ENCODE measurements at places on chromosomes 6 and 20.

- no peak for DNase-seq
These were observed 137.2 kb downstream of the DLL1 start for GRCh38 chr6:170153436-170154319.

GRCh38 chr6:133300896-133301295 is 59.7 kb downstream of the EYA4 start:
- no peak for DNase-seq

GRCh38 chr6:40258531-40258930 is 324.3 kb upstream of the MOCS1 start:
- DNase-seq, result no peak

GRCh38 chr6:168525926-168526630 is 85.1 kb downstream of the SMOC2 start:
- no peak for DNase-seq

DNA sequence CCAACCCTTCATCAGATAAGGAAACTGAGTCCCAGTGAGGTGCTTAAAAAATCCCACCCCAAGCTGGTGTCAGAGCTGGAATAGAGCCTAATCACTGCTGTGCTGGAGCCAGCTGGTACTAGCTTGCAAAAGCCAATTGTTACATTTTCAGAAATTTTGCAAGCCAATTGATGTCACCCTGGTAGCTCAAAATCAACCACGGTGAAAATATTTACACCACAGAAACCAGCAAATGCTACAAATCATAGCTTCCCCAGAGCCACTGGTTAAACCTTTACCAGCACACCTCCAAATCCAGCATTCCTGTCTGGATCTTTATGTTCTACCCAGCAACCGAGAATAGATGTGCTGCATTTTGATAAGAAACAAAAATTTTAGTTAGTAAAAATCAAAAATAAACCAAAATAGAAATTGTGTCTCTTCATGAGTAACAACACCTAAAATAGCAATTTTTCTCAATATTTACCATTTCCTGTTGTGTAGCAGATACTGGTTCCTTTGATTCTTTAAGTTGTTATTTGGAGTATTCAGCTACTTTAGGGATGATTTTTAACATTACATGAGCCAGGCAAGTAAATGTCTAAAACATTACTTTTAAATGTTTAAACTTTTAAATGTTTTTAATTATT is 7.2 kb upstream of the LCA5 start:
- DNase-seq, result no peak

DNA sequence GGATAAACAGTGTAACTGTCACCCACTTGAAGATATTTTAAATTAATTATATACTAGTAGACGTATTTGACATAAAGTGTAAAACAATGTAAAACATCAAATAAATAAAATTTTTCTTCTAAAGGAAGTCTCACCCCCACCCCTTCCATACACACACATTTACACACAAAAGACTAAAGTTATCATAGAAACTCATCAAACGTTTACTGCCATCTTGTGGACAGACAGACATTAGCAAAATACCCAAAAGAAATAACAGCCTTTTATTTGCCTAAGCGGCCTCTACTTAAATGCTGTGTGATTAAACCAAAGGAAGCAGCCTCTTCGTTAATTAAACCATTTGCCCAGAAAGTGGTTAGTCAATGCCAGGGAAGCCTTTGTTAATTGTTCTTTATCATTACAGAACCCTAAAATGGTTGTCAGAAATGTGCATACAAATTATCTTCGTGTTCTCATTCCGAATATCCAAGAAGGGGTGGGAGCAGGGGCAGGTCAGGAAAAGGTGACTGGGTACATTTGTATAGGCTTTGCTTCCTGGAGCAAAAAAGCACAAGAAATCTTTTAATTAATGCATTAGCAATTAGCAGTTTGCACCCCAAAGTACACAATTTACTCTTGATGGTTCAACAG is 176.2 kb upstream of the SASH1 start:
- peak; percentile 12 for DNase-seq

DNA sequence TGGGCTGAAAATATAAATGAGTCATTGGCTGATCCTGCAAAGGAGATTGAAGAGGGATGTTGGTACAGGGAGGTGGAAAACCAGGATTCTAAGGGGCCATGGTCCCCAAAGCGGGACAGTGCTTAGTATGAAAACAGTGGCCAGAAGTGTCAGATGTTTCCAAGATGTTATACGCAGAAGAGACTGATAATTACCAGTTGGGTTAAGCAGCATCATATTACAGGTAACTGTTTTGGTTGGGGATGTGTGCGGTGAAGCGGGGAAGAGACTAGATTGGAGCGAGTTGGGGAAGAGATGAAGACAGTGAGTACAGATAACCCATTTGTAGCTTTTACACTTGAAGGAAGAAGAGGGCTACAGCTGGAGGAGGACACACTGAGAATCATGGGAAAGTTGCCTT is 80.8 kb downstream of the PLEKHG1 start:
- DNase-seq, result no peak

DNA sequence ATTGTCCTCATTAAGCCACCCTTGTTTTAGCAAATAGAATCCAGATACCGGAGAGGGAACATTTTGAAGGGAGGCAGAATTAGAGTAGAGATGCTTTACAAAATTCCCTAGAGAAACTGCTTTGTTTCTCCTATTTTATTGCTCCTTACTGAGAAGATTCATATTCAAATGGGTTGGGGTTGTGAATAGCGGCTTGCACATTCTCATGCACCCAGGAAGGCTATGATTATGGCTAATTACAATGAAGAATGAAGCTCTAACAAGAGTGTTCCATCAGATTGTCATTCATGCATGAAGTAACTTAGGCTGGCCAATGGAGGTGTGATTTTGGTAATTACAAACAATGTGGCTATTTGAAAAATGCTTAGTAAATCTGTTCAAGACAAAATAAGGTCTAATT is 129.6 kb downstream of the PACRG start:
- no peak for DNase-seq

DNA sequence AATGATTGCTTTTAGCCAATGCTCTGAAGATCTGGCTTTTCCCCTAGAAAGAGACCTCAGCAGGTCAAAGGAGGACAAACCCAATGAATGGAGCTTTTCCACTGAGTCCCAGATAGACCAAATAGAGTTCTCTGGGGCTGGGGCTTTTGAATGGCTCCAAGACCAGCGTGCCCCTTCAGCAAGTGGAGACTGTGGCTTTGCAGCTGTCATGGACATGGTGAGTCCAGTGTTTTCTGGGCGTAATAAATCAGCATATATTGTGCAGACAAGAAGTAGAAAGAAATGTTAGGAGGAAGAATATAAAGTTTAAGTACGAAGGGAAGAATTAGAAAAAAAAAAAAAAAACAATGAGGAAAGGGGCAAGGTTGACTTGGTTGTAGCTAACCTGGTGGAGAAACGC is 28.1 kb downstream of the ULBP1 start:
- DNase-seq, result no peak

GRCh38 chr6:108565091-108565766 is 4.5 kb downstream of the FOXO3 start:
- no peak for DNase-seq

DNA sequence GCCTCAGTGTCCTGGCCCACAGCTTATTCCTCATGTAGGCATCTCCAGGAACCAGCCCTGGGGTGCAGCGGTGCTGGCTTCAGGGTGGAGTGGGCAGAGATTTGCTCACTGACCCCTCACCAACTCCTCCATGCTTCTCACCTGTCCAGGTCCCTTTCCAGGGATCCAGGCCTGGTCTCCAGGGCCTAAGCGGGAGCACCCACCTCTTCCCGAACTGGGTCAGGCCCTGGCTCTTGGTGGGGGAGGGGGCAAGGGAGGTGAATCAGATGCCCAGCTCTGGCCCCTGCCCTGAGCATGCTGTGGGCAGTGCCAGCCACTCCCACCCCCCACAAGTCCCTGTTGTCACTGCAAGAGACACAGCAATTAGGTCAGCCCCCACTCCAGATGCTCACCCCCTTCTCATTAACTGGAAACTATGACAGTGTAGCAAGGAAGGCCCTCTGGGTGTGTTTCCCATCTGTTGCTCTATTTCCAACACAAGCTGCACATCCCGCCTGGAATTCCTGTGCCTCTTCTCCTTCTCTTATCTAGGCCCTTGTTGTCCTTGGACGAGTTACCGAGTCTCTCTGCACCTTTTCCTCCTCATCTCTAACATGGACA is 37.0 kb downstream of the MDFI start:
- DNase-seq, result no peak

DNA sequence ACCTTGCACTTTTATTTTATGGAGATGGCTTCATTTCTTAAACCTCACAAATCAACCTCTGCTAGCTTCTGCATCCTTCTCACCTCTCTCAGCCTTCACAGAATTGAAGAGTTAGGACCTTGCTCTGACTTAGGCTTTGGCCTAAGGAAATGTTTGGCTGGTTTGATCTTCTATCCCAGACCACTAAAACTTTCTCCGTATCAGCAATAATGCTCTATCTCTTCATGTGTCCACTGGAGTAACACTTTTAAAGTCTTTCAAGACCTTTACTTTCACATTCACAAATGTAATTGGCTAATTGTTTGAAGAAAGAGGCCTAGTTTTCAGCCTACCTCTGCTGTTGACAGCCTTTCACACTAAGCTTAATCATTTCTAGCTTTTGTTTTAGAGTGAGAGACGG is 212.9 kb downstream of the TTLL2 start:
- no peak for DNase-seq

GRCh38 chr6:147238164-147238563 is 33.9 kb downstream of the STXBP5 start:
- DNase-seq, result no peak

- DNase-seq, result no peak
These were observed 545.1 kb upstream of the GJE1 start for GRCh38 chr6:141587482-141588266.

DNA sequence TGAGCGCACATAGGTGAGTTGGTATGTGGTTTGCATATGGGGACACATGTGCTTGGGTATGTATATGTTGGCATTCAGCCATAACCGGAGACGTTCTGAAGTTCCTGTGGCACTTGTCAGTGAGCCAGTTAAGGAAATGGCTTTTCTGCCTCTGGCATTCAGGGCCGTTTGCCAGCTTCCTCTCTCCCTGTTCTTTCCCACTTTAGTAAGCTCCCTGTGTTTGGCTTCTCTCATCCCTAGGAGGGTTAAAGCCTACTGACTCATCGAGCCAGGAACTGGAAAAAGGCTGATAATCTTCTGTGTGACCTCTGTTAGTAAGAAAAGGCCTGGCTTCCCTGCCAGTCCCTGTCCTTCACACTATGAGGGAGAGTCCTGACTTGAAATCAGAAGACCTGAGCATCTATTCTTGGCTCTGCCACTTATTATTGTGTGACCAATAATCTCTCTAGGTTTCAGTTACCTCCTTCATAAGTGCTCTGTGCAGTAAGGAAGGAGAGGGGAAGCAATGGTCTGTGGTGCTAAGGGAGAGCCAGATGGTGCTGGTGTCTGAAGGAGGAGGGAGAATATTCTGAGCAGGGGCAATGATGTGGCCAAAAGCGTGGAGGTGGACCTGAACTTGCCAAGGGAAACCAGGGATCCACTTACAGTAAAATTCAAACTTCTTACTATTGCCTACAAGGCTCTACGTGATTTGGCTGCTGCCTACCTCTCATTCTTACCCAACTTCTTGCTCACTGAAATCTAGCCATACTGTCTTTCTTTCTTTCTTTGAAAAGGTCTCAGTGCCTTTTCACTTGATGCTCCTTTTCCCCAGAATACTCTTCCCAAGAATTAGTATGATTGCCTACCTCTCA is 31.4 kb downstream of the ACSS2 start:
- DNase-seq, result no peak

GRCh38 chr20:7883741-7884140 is 56.5 kb downstream of the HAO1 start:
- no peak for DNase-seq

DNA sequence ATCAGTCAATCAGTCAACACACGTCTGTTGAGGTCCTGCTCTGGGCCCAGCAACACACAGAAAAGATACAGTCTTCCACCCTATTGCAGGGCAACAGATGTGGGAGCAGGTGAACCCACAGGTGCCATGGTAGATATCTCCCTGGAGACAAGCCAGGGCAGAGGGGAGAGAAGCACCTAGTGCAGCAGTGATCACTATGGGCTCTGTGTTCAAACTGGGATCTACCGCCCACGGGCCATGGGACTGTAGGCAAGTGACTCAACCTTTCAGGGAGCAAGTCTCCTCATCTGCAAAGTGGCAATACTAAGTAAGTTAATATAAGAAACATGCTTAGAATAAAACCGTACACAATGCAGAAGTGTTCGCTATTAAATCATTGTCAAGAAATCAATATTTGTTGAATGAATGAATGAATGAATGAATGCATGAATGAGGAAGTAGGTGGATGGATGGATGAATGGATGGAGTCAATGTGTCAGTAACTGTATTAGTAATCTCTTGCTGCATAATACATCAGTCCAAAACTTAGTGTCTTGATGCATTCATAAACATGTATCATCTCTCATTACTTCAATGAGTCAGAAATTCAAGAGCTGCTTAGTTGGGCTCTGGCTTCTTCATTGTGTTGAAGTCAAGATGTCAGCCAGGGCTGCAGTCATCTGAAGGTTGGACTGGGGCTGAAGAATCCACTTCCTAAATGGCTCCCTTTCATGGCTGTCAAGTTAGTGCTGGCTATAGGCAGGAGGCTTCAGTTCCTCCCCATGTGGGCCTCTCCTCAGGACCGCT is 31.9 kb upstream of the NFATC2 start:
- no peak for DNase-seq

GRCh38 chr6:141475259-141475658 is 657.5 kb upstream of the GJE1 start:
- no peak for DNase-seq

DNA sequence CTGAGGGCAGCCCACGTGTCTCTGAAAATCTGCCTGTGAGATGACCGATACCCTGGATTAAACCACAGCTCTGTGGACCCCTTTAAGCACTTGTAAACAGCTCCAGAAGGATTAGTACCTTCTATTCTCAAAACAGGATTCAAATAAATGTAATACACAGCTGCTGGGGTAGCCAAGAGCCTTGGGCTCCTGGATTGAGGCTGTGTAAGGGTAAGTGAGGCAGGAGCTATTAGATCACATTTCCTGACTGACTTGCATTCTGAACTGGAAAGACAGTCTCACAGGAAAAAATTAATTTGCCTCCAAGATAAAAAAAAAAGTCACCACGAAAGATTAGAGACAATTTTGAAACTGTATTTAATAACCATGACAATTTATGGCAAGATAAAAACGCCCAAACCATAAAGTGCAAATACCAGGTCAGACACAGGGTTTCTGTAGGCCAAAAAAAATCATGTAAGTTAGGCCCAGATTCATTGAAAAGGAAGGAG is 78.0 kb downstream of the TRMT11 start:
- no peak for DNase-seq

DNA sequence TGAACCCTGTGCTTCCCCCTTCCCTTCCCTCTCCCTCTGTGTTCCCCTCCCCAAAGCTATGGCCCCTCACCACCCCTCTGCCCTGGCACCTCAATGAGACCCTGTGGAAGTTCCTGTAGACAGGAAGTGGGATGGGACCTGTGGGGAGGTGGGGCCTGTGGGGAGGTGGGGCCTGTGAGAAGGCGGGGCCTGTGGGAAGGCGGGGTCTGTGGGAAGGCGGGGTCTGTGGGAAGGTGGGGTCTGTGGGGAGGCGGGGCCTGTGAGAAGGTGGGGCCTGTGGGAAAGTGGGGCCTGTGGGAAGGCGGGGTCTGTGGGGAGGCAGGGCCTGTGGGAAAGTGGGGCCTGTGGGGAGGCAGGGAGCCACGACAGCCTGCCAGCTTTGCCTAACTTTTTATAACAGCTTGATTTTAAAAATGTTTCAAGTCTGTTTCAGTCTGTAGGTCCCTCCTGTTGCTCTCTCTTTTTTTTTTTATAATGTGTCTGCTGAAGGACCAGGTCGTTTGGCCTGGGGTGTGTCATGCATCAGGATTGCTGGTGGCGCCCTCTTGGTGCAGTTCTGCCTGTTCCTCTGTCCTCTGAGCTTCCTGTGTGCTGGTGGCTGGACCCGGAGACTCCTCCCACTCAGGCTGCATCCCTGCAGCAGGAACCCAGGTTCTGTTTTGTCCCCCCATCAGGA is 70.5 kb upstream of the SLCO4A1 start:
- no peak for DNase-seq

Data from bone marrow (tissue), 2 donors.